ENCODE measurements at places on chromosomes 3 and 15.
A peak's percentile ranks its signal among the peaks of the same experiment; 100 is the strongest.

DNA sequence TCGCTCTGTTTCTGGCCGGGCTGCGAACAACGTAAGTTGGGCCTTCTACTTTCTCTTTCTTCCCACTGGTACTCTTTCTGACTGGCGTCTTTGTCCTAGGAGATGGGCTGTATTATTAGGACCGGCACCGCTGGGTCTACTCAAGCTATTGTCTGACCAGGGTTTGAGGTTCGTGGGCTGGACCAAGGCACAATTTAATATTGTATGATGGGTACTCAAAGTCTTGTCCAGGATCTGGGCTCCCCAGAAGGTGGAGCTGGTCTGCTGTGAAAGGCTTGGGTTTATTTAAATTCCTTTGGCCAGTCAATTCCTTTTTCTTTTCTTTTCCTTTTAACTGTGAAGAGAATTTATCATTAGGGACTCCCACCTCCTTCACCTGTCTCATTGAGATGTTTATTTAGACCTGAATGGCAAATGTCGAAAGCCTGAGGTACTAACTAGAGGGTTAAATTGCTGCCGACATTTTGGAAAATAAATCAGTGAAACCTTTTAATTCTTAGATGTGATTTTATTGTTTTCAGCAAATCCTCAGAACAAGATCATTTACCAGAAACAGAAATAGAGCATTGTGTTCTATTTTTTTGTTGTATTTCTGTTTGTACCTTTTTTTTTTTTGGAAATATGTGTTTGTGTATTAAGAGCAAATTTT lies 410 bp downstream of the LRRC49 start:
- peaks cover 9% of the 10 kb centered on the region for H3K27me3 ChIP-seq
- DNase-seq: no peak
- peak overlapping the region; percentile 57 for H3K4me3 ChIP-seq
- H3K36me3 ChIP-seq: no peaks in the 10 kb centered on the region

- no peak overlapping the region for H3K4me3 ChIP-seq
- H3K27ac ChIP-seq: no peak overlapping the region
- DNase-seq: no peak
- no peaks in the 10 kb centered on the region for H3K27me3 ChIP-seq
- H3K36me3 ChIP-seq: no peaks in the 10 kb centered on the region
Observed at GRCh38 chr3:129633751-129634481, 27.4 kb upstream of the PLXND1 start.

DNA sequence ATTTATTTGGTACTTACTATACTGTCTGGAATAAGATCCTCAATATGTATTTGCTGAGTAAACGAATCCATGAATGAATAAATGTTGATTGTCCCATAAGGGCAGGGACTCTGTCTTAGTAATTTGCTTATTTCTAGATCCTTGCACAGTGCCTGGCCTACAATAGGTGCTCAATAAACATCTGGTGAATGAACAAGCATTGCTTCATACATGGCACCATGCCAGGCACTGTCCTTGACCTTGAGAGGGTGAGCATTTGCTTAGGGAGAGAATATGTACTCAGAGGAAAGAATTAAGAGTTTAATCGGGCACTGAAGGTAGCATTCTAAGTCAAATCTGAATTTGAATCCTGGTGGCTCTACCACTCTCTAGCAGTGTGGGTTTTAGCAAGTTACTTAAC lies 282.1 kb downstream of the THSD4 start:
- no peaks in the 10 kb centered on the region for H3K36me3 ChIP-seq
- no peaks in the 10 kb centered on the region for H3K27me3 ChIP-seq
- H3K4me3 ChIP-seq: no peak overlapping the region
- no peak for DNase-seq

DNA sequence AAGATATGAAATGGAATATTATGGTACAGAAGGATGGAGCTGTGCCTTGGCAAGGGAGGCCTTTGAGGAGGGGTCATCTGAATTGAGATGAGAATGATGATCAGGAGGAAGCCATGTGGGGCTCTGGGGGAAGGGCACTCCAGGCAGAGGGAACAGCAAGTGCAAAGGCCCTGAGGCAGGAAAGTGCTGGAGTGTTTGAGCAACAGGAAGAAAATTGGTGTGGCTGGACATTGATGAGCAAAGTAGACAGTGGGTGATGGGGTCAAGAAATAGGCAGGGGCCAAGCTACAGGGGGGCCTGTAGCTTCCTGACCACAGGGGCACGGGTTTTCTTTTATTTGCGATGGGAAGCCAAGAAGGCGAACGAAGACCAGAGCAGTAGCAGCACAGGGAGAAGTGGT lies 3.3 kb upstream of the GP9 start:
- H3K36me3 ChIP-seq: no peaks in the 10 kb centered on the region
- peaks cover 8% of the 10 kb centered on the region for H3K4me1 ChIP-seq
- no peak for DNase-seq
- no peaks in the 10 kb centered on the region for H3K27me3 ChIP-seq
- no peak overlapping the region for H3K27ac ChIP-seq

- H3K4me3 ChIP-seq: no peak overlapping the region
- H3K27ac ChIP-seq: no peak overlapping the region
- no peaks in the 10 kb centered on the region for H3K36me3 ChIP-seq
- H3K27me3 ChIP-seq: no peaks in the 10 kb centered on the region
- no peaks in the 10 kb centered on the region for H3K4me1 ChIP-seq
Observed at GRCh38 chr3:44845528-44846520, 15.9 kb upstream of the TMEM42 start.

GRCh38 chr3:15612001-15612400 lies 10.5 kb downstream of the BTD start:
- no peaks in the 10 kb centered on the region for H3K4me1 ChIP-seq
- DNase-seq: no peak
- no peak overlapping the region for H3K27ac ChIP-seq
- H3K27me3 ChIP-seq: no peaks in the 10 kb centered on the region

DNA sequence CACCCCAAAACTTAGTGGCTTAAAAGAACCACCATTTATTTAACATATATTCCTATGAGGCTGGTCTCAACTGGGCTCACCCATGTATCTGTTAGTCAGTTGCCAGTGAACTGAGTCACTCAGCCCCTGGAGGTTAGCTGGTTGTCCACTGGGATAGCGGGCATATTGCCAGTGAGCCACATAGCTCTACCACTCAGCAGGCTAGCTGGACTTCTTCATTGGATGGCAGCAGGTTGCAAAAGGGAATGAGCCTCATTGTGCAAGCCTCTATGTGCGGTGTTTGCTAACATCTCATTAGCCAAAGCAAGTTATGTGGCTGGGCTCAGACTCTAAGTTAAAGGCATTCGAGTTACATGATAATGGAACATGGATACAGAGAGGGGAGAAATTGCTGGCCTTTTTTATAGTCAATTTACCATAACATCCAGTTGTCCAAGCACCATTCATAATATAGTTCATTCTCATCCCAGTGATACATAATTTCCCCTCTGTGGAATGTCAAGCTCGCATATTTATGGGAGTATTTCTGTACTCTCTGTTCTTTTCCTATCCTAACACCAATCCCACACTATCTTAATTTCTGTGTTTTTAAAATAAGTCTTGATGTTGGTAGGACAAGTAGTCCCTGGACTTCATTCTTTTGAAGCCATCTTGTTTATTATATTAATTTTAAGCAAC lies 8.7 kb downstream of the BTD start:
- H3K27ac ChIP-seq: no peak overlapping the region
- no peak for DNase-seq
- no peak overlapping the region for H3K4me3 ChIP-seq
- no peaks in the 10 kb centered on the region for H3K4me1 ChIP-seq

DNA sequence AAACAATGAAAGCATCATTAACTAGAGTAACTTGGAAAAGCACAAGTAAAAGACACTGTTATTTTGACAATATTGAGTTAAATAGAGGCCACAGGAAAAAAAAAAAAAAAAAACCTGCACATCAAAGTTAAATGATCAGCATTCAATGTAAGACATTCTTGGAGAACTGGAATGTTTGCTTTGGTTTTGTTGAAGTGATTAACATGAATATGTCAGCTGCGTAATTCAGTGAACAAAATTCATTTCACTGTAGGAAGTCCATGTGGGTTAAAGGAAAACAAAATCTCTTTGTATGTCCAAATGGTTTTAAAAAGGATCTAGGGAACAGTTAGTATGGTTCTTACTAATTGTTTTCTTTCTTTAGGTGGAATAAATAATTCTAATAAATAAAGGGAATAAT lies 252.8 kb upstream of the CNTN6 start:
- H3K4me1 ChIP-seq: no peaks in the 10 kb centered on the region
- no peak overlapping the region for H3K4me3 ChIP-seq

DNA sequence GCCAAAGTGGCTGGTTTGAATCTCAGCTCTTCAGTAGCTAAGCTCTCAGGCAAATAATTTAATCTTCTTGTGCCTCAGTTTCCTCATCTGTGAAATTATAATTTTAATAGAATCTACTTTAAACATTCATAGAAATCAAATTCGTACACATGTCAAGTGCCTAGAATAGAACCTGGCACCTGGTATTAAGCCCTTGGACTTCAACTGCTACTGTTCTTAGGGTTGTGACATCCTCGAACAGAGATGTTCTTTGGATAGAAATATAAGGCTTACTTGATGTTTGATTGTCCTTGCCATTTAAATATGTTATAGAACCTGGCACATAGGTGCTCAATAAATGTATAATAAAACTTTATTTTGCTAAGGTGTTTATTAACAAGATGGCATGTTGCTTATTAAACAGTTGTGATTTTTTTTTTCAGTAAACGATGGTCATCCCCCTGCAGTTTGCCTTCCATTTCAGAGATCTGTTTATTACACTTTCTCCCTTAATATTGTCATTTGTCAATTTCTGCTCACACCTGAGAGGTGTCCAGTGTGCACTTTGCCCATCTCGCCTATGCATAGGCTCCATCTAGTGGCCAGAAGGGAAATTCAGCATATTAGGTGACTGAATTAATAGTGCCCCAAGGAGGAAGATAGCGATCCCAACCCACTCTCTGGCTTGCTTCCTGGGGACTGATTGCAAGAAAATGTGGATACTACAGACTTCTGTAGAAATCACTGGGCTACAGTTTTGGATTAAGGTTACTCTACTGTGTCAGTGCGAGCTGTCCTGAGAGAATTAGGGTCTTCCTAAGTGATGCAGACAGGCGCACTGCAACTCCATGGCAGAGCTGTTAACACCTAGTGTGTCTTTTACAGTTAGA lies 10.7 kb downstream of the IGF1R start:
- no peaks in the 10 kb centered on the region for H3K4me1 ChIP-seq
- DNase-seq: no peak
- no peak overlapping the region for H3K27ac ChIP-seq
- no peaks in the 10 kb centered on the region for H3K27me3 ChIP-seq

DNA sequence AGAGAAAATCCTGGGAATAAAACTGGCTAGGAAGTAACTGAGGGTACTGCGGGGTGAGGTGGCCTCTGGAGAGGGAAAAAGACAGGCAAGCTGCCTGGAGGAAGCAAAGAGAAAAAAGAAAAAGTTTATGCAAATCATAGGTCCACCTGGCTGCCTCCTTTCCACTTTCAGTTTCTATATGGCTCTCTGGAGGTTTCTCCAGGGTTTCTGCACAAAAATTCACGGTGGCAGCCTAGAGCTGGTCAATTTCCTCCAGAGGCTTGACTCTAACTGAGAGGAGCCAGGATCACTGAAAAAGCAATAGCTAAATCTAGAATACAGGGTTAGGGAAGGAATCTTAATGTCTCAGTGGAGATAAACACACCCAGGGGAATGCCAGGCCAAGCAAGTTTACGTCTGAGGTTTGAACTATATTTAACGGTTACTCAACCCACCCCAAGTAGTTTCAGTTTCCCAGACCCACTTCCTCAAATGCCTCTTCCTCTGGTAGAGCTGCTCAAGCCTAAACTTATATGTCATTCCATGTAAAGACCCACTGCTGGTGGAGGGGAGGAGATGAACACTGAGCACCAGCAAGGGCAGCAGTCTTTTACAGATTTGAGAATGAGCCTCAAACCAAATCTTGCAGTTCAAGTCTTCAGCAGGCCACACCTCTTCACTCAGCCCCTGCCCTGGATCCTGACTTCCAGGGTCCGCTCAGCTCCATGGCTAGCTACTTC lies 5.7 kb downstream of the LYSMD2 start:
- H3K27me3 ChIP-seq: no peaks in the 10 kb centered on the region
- H3K27ac ChIP-seq: peak overlapping the region; percentile 91
- H3K4me3 ChIP-seq: peak overlapping the region; percentile 46
- no peaks in the 10 kb centered on the region for H3K36me3 ChIP-seq

DNA sequence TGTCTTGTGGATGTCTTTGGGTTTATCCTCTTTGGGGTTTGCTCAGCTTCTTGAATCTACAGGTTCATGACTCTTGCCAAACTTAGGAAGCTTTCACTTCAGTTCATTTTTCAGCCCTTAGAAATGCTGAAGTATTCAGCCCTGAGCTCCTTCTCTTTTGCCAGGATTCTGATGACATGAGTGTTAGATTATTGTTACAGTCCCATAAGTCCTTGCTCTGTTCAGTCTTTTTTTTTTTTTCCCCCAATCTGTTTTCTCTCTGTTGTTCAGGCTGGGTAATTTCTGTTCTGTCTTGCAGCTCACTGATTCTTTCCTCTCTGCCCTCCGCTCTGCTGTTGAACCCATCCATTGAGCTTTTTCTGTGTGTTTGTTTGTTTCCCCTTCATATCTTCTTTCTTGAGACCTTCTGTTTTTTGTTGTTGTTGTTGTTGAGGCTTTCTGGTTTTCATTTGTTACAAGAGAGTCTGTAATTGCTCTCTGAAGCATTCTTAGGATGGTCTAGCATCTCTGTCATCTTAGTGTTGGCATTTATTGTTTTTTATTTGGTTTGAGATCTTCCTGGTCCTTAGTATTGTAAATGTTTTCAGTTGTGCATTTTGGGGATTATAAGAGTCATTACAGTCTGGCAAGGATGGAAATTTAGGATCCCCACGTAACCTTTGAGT lies 18.4 kb downstream of the LRCH3 start:
- H3K27ac ChIP-seq: no peak overlapping the region
- no peak for DNase-seq
- no peaks in the 10 kb centered on the region for H3K27me3 ChIP-seq

- H3K4me3 ChIP-seq: no peak overlapping the region
- DNase-seq: no peak
- H3K4me1 ChIP-seq: peaks cover 5% of the 10 kb centered on the region
Observed at GRCh38 chr3:143351354-143351753, 231.8 kb downstream of the CHST2 start.

GRCh38 chr3:94862703-94863102 lies 799.8 kb downstream of the NSUN3 start:
- no peaks in the 10 kb centered on the region for H3K27me3 ChIP-seq
- no peak for DNase-seq
- no peaks in the 10 kb centered on the region for H3K4me1 ChIP-seq
- H3K4me3 ChIP-seq: no peak overlapping the region
- H3K27ac ChIP-seq: no peak overlapping the region

GRCh38 chr3:167209011-167209410 lies 171.1 kb downstream of the ZBBX start:
- no peaks in the 10 kb centered on the region for H3K27me3 ChIP-seq
- H3K36me3 ChIP-seq: no peaks in the 10 kb centered on the region
- no peak for DNase-seq
- no peaks in the 10 kb centered on the region for H3K4me1 ChIP-seq
- no peak overlapping the region for H3K4me3 ChIP-seq

GRCh38 chr3:32238453-32239306 lies at the start of gene CMTM8:
Gene CMTM8 (plus strand): TSS chr3:32238680. CDS start chr3:32238973, 293 bp downstream.
- peaks cover 12% of the 10 kb centered on the region for H3K4me1 ChIP-seq
- no peaks in the 10 kb centered on the region for H3K36me3 ChIP-seq
- DNase-seq: peak; percentile 38
- no peaks in the 10 kb centered on the region for H3K27me3 ChIP-seq
- H3K4me3 ChIP-seq: peak within 1 kb of the TSS; percentile 97
- peak within 1 kb of the TSS; percentile 46 for H3K27ac ChIP-seq
